Psoas muscle (tissue), 8 donors: ENCODE measurements at places on chromosomes 16 and 17. TPM values are rescaled to one million over a fixed set of nuclear protein-coding genes. Genes with fewer than 3 reads are reported as not detected.

DNA sequence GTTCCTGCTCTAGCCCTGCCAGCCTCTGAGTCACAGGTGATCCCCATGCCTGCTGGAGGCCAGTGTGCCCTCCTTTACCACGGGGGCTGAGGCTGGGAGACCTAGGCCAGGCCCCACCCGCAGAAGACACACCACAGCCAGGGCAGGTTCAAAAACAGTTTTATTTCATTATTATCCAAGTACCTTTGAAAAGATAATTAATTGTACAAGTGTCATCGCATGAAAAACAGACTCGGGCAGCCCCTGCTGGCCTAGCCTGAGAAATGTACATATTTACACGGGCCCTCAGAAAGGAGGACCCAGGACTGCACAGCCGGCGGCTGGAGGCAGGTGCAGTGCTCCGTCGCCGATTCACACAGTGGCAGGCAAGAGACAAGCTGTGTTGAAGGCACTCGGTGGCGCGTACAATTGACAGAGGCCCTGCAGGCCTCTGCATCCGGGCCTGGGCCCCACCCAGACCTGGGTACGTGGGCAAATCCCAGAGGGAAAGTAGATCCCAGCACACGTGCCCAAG is 4.4 kb downstream of the PDIA2 start:
- DNase-seq, result no peak

DNA sequence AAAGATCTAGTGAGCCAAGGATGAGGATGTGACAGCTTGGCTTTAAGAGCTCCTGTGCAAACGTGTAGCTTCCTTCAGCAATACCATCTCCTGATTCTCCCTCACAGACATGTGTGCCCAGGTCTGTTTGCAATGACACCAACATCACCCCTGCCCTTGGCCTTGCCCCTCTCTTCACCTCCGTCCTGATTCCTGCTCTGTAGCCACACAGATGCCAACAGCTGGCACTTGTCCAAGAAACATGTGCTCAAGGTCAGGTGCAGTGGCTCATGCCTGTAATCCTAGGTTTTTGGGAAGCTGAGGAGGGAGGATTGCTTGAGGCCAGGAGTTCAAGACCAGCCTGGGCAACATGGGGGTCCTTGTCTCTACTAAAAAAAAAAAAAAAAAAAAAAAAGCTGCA is 103.8 kb upstream of the CRHR1 start:
- no peak for DNase-seq

The SPAG5 gene
- 0.71 TPM for total RNA-seq

GRCh38 chr16:23595246-23595950 is 718 bp downstream of the NDUFAB1 start:
- DNase-seq, result no peak

- DNase-seq, result no peak
Measured at GRCh38 chr16:50448981-50449380, 80.2 kb upstream of the BRD7 start.

DNA sequence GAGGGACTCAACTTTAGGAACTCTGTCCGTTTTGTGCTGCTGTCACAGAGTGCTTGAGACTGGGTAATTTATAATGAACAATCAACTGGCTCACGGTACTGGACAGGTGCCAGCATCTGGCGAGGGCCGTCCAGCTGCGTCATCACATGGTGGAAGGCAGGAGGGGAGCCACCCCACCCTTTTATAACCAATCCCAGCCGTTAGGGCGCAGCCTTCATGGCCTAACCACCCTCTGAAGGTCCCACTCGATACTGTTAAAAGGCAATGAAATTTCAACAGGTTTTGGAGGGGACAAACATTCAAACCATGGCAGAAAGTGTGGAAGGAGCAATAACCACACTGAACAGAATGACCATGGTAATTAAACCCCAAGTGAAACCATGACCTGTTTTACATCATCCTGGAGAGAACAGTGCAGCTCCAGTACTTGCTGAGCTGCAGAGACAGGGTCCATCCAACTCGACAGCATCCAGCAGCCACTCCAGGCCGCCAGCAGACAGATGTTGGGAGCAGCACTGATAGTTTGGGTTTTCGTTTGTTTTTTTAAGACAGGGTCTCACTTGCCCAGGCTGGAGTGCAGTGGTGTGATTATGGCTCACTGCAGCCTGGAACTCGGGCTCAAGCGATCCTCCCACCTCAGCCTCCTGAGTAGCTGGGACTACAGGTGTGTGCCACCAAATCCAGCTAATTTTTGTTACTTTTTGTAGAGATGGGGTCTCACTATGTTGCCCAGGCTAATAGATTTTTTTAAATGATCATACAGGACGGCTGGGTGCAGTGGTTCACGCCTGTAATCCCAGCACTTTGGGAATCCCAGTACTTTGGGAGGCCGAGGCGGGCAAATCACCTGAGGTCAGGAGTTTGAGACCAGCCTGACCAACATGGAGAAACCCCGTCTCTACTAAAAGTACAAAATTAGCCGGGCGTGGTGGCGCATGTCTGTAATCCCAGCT is 11.0 kb downstream of the CHMP6 start:
- DNase-seq, result peak; percentile 72

GRCh38 chr17:65576939-65577338 is 15.5 kb upstream of the AXIN2 start:
- no peak for DNase-seq

GRCh38 chr16:55949518-55949917 is 74.3 kb upstream of the CES5A start:
- no peak for DNase-seq

DNA sequence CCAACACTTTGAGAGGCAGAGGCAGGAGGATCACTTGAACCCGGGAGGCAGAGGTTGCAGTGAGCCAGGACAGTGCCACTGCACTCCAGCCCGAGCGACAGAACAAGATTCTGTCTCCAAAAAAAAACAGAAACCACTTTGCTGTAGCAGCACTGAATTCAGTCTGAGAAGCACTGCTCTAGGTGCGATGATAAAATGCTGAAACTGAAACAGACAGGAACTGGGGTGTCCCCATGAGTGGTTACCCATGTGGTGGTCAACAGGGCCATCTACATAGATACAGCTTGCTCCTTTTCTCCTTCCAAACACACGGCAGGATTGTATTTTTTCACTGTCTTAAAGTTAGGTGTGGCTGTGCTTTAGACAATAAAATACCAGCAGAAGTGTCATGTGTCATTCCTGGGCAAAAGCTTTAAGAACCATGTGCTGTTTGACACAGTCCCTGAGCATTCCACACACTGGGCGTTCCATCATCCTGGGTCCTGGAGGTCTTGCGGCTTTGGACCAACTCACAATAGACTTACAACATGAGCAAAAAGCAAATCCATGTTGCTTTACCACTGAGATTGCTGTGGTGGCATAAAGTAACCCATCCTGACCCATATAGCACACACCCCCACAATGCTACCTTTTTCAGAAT is 11.5 kb downstream of the GAS7 start:
- DNase-seq, result no peak

The PARD6A gene
- 6.3 TPM for total RNA-seq

The ENPP7 gene
- total RNA-seq, result not detected

The DNAAF1 gene
- not detected for total RNA-seq

The MT1F gene
- 1.2 TPM for total RNA-seq

DNA sequence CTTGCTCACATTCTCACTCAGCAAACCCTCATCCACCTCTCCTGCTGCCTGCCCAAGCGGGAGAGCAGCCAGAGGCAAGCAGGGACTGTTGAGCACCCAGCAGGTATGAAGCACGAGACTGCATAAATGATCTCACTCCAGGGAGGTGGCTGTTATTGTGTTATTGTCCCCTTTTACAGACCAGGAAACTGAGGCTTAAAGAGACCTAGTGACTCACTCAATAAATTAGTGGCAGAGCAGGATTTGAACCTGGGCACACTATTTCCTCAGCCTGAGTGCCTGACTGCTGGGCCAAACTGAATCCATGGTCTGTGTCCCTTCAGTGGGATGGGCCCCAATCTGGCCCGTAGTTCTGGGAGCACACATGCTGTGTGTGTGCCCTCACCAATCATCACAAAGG is 12.3 kb upstream of the MAP2K3 start:
- no peak for DNase-seq

- peak; percentile 84 for DNase-seq
Measured at GRCh38 chr17:78341559-78342448, 18.1 kb downstream of the SOCS3 start.

The SDR42E1 gene
- not detected for total RNA-seq

The E2F4 gene
- 22.6 TPM for total RNA-seq

- DNase-seq, result no peak
Measured at GRCh38 chr17:61007980-61008379, 330.3 kb downstream of the BCAS3 start.

DNA sequence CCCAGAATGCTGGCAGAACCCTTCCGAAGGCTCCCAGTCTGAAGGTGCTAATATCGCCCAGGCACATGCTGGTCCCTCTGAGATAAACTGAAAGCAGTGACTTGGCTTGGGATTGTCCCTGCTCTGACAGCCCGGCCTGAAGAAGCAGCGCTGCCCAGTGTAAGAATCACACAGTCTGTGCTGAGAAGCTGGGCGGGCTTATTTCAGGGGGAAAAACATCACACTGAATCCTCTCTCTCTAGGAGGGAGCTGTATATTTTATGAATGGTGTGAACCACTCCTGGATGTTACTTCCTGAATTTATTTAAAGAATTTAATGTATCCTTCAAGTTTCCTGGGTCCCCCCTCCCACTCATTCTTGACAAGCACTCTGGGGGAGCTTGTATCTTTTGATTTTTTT is 36.3 kb downstream of the GAS7 start:
- no peak for DNase-seq

The GPR139 gene
- total RNA-seq, result not detected

GRCh38 chr17:78342449-78343186 is 17.3 kb downstream of the SOCS3 start:
- DNase-seq, result peak; percentile 85

The PRM2 gene
- not detected for total RNA-seq

The GSDMA gene
- total RNA-seq, result not detected

GRCh38 chr16:19935694-19936093 is 51.0 kb upstream of the GPRC5B start:
- DNase-seq, result no peak

DNA sequence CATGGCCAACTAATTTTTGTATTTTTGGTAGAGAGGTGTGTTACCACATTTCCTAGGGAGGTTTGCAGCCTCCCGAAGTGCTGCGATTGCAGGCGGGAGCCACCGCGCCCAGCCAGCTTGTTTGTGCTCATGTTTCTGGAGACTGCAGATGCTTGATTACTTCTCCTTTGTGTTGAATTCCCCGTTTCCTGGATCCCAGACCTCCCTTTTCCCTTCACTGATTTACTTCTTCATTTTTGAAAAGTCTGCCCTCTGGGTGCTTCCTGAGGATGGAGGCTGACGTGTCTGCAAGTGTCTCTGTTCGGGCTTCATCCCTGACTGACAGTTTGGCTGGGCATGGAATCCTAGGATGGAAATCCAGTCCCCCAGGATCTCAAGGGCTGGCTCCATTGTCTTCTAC is 7.0 kb upstream of the TRIM47 start:
- no peak for DNase-seq

DNA sequence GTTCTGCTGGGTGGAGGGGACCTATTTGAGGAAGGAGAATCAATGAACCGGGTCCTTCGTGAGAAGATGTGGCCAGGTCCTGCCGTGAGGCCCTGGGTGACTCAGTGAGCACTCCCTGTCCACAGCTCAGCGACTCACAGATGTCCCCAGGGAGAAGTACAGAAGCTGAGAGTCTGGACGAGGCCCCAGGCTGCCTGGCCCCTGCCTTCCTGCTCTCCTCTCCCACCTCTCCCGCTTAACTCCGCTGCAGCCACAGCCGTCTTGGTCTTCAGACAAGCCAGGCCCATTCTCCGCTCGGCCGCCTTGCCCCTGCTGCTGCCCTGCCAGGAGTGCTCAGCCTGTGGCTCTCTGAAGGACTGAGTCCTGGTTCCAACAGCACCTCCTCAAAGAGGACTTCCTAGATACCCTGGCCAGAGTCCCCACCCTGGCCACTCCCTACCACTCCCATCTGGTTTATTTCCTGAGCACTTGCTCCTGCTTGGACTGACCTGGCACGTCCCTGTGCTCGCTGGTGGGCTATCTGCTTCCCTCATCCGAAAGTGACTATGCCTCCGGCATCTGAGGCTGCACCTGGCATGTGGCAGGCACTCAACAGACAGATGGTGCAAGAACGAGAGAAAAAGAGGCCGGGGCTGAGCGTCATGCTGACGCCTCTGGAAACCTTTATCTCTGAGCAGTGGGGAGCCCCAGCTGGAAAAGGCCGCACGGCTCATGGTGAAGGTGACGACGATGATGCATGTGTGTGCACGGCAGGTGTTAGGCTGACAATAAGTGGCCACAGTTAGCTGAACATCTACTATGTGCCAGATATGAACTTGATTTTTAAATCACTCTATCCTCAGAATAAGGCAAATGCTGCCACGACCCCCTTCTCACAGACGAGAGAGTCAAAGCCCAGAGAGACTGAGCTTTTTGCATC is 9.2 kb upstream of the TNFRSF13B start:
- peak; percentile 40 for DNase-seq

DNA sequence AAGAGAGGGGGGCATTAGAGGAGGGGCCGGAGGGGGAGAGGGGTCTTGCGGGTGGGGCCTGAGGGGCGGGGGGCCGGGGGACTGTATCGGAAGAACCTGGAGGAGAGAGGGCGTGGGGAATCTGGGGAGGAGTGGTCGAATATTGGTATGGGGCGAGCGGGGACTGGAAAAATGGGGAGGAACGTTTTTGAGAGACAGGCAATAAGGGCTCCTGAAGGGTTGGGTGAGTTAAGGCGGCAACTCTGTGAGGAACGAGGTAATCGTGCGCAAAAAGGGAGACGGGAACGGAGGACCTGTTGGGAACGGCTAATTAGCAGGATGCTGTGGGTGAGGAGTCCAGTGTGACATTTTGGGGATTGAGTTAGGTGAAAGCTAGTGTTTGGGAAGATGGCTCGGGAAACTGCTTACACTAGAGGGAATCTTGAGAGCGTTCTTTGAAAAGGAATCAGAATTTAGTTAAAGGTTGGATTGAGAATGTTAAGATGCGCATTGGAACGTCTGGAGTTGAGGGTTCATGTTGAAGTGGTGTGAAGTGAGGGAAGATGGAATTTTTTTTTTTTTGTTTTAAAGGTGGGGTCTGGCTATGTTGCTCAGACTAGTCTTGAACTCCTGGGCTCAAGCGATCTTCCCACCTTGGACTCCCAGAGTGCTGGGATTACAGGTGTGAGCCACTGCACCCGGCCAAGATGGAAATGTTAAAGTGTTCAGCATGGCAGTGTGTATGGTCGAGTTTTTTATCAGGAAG is 662 bp downstream of the WIPF2 start:
- no peak for DNase-seq

DNA sequence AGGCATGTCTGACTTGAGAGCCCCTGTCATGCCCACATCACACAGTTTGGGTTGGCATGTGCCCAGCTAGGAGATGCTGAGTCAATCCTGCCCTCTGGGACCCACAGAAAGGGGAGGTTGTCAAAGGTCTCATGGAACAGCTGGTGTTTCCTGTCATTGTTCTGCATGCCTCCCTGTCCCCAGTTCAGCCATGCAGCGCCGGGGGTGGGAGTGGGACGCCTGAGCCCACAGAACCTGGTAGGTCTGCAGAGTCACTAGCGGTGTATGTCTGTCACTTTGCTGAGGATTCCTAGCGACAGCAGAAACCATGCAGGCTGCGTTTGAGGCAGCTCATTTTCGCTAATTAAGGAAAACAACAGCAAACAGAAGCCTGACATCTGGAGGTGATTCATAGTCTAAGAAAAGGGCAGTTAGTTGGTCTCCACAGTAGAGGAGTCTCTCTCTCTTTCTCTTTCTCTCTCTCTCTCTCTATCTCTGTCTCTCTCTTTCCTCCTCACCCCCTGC is 19.6 kb upstream of the CCL1 start:
- no peak for DNase-seq

GRCh38 chr17:43517615-43518386 is 28.3 kb downstream of the ETV4 start:
- DNase-seq, result no peak

GRCh38 chr17:50440838-50441829 is 15.1 kb downstream of the ACSF2 start:
- no peak for DNase-seq

GRCh38 chr16:24539850-24540601 is 660 bp downstream of the RBBP6 start:
- DNase-seq, result peak; percentile 74

The CHST6 gene
- total RNA-seq, result 0.20 TPM
